Choroid plexus epithelial cell (primary cell): ENCODE measurements at places on chromosomes 6 and 20.
A peak's percentile ranks its signal among the peaks of the same experiment; 100 is the strongest.

DNA sequence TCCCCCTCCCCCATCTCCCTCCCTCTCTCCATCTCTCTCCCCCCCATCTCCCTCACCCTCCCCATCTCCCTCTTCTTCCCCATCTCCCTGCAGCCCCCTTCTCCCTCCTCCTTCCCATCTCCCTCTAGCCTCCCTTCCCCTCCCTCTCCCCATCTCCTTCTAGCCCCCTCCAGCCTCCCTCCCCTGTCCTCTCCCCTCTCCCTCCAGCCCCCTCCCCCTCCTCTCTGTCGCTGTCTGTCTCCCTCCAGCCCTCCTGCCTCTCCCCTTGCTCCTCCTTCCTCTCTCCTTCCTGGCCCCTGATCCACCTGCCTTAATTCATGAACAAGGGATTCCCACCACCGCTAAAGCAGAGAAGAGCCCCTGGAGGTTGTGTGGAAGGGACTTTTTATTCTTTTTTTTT is 26.9 kb upstream of the CHMP4B start:
- no peak for DNase-seq

- DNase-seq = no peak
These were observed 350.7 kb downstream of the LAMA2 start for GRCh38 chr6:129233458-129234134.

- peak; percentile 34 for DNase-seq
These were observed 157.8 kb downstream of the SLC22A3 start for GRCh38 chr6:160505970-160506369.

DNA sequence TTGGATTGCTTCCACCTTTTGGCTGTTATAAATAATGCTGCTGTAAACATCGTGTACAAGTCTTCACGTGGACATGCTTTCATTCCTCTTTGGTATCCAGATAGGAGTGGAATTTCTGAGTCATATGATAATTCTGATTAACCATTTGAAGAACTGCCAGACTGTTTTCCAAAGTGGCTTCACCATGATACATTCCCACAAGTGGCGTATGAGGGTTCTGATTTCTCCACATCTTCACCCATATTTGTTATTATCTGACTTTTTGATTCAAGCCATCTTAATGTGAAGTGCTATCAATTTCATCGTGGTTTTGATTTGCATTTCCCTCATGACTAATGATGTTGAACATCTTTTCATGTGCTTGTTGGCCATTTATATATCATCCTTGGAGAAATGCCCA is 2.9 kb upstream of the SNRPB start:
- DNase-seq = peak; percentile 90

DNA sequence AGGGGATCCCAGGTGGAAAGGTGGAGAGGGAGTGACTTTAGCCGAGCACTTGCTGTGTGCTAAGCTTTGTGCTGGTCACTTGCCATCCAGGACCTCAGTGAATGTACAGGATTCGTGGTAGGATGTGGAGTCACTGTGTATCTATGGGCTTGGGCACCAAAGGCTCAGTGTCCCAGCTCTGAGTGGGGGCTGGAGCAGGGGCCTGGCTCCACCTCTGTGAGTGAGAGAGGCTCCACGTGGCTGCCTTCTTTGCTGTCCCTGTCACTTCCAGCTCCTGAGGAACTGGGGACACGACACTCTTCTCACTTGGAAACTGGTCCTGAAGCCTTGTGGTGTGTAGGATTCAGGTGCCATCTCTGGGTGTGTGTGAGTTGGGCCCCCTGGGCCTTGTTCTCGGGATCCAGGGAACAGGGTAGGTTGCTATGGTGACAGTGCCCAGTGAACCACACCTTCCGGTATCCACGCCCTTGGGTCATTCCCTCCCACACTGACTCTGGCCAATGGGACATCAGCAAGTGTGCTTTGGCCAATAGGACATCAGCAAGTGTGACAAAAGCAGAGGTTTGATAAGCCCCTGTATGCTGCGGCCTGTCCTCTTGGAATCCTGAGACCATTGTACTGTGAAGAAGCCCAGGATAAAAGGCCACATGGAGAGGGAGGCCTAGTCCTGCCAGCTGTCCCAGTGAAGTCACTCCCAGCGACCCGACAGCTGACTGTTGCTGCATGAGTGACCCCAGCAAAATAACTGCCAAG is 87.7 kb downstream of the CDH22 start:
- no peak for DNase-seq

DNA sequence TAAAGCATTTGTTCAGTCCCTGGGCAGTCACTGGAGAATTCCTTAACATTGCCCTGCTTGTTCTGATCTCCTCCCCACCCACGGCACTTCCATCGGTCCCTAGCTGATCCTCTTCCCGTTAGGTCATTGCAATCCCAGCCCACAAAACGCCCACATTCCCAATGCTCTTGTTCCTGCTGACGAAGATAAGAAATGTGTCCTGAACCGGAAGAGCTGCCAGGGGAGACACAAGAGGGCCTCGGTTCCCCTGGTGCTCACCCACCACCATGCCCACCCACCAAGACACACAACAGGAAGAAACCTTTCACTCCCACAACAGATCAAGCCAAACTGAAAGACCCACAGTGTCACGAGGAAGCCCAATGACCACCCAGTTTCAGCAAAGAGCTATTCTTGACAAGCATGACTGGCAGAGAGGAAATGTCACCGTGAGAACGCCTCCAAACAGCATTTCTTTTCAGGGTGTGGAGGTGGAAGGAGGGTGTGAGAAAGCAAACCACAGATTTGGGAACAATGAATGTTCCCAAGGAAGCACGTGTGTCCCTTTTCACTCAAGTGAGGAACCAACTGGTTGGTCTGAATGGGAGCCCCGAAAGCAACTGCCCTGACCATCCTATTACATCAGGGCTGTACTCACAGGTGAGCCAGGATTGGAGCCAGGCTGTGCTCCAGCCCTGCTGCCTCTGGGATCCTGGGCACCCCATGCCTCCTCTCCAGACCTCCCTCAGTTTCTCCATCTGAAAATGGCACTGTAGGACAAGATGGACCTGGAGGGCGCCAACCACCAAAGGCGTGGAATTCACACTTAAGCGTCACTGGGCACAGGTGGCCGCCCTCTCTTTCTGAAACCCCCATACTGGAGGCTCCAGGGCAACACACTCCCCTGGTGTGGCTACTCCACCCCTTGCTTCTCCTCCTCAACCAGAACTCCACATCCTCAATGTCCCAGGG is 97.5 kb downstream of the ZMYND8 start:
- peak; percentile 43 for DNase-seq

DNA sequence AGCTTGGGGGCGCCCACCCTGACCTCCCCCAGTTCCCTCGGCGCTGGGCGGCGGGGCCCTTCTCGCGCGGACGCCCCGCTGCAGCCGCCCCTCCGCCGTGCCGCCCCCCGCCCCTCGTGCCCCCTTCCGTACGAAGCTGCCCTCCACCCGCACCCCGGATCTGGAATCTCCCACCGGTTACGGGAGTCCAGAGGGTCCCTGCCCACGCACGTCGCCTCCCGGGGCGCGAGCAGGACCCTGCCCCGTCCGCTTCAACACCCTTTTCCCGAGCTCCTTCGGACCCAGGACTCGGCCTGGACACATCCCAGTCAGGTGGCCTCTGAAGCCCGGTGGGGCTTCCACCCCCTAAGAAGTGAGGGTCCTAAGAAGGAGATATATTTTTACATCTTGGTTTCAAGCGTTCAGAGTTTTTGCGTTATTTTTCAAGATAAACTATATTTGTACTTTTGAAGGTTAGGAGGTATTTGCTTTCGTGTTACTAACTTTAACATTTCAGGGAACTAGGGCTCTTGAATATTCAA is 506 bp downstream of the ARFGAP1 start:
- no peak for DNase-seq

DNA sequence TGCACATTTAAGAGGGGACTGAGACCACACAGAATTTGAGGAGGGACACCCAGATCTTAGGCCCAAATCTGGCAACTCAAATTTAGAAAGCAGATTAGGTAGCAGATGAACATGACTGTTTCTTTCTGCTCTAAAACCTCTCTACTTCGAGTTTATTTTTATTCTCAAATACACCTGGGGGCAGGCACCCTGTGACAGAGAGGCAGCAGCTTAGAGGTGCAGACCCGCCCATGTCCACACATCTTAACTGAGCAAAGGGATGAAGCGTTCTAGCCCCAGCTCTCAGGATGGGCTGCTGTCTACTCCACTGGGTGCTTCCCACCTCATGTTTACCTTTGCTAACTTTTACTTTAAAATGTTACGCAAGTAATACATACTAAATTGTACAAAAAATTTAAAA is 125.0 kb downstream of the SLC23A2 start:
- DNase-seq = no peak

DNA sequence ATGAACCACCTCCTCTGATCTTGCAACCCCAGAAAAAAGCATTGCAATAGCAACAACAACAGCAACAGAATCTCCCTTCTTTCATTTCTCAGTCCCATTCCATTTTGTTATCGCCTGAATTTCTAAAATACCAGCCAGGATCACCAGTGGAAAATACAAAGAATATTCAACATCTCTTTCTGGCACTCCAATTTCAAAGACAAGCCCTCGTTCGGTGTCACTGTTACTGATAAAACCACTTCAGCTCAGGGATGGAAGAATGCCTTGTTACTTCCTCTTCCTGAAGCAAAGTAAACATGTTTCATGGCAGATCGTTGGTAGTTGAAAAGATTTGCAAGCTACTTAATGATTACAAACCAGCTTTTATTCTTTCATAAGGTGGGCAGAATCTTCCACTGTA is 94.0 kb upstream of the SPTLC3 start:
- DNase-seq = no peak

DNA sequence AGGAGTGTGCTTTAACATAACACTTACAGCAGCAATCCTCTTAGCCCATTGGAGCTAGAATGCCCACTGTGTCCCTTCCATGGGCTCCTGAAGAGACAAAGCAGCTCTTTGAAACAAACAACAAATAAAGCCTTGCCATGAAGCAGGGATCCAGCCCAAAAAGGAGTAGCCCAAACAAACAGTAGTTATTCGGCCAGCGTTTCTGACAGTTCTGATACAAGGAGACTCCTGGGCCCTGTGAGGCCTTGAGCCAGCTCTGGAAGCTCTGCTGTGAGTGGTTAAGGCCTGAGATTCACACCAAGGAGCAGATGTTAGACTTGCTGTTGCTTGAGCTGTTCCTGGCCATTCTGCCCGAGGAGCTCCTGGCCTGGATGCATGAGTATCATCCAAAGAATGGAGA is 16.9 kb upstream of the ZSCAN16 start:
- no peak for DNase-seq

DNA sequence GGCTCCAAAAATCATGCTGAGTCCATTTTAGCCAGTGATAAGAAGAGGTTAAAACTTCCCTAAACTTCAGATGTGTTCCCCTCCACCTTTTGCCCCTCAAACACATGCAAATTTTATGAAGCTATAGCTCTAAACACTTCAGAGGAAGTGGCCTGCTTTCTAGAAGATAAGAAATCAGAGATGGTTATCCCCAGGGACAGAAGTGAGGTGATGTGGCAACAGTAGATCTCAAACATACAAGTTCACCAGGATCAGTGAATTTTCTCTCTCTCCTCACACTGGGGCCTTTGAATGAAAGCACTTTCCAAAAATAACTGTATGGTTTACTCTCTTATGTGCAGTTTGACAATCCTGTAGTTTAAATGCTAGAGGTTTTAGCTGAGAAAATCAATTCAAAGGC is 332.0 kb downstream of the BTBD9 start:
- peak; percentile 39 for DNase-seq

- DNase-seq = peak; percentile 30
These were observed 772 bp downstream of the SESN1 start for GRCh38 chr6:109093732-109094415.

DNA sequence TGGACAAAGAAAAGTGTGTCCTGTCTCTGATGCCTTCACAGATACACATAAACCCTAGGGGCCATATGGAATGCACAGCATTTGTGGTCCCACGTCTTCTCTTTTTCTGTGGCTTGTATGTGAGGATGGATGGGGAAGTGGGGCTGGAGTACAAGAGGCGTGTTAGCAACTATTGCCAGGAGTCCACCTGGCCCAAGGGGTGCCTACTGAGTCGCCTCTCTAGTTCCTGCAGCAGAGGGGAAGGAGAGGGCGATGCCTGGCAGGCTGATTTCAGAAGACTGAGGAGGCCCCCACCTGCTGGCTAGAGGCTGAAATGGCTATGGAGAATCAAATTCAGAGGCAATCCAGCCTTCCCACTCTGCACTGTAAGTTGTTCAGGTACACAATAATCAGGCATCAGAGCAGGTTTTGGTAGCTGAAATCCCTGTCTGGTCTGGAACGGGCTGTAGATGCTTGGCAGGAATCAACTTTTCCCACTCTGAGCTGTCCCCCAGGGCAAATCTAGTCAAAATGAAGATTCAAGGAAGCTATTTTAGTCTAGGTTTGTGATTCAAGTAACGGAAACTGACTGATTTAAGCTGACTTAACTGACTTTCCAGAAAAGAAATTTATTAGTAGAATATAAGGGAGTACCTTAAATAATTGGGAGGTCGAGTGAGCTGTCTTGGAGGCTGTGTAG is 14.9 kb upstream of the PPARD start:
- peak; percentile 77 for DNase-seq

- DNase-seq = no peak
These were observed 503.2 kb downstream of the PKHD1 start for GRCh38 chr6:51584163-51584562.
